Fibroblast of lung (primary cell): ENCODE measurements at places on chromosomes 5 and 9.

DNA sequence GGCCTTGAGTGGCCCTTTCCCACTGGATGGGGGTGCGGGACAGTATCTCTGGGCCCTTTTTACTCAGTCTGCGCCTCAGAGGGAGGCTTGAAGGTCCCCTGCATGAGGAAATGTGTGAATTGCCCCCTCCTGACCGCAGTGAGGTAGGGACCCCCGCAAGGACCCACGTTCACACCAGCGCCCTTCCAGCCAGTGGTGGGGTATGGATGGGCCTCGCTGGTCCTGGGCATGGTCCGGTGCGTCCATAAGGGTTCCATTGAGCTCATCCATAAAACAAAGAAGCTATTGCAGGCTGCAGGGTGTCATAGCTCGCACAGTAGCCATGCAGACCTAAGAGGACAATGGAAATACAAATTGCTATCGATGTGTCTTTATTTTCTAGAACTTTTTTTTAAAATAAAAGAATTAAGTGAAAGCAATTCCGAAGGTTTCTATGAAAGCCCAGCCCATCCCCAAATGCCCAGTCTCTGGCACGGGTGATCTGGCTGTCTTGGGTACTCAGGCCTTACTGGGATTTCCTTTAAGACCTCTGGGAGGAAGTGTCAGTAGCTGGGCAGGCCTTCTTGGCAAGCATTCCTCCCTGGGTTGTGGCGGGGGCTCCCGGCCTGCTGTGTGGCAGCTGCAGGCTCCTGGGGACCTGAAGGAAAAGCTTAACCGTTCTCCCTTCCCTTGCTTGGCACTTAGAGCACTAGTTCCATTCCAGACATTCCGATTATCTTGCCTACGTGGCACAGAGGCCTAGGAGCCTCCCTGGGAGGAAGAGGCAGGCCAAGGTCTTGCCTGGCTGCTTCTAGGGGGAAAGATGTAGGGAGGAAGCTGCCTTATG is 1.5 kb upstream of the SEMA5A start:
- peak; percentile 75 for DNase-seq

DNA sequence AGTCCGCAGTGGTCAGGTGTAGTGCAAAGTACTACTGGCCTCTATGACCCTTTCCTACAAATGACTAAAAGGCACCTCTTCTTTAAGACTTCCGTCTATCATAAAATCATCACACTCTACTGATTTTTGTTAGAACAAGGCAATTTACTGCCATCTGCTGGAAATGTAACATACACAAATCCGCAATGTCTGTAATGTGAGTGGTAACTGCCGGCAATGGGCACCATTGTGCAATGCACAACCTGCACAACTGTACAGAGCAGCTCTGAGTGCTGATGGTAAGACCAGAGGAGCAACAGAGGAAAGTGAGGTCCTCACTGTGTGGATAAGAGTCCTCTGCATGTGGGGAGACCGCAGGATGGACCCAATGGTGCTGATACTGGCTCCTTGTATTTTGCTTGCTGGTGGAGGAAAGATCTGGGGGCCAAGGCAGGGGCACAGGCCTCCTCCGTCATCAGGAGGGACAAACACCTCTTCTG is 103.7 kb downstream of the ATPSCKMT start:
- peak; percentile 29 for DNase-seq

GRCh38 chr5:14143841-14144585 is 871 bp downstream of the TRIO start:
- no peak for DNase-seq

GRCh38 chr5:56054666-56055065 is 59.9 kb upstream of the IL6ST start:
- peak; percentile 81 for DNase-seq

- no peak for DNase-seq
These were observed 170.0 kb downstream of the EBF1 start for GRCh38 chr5:158929552-158930218.

DNA sequence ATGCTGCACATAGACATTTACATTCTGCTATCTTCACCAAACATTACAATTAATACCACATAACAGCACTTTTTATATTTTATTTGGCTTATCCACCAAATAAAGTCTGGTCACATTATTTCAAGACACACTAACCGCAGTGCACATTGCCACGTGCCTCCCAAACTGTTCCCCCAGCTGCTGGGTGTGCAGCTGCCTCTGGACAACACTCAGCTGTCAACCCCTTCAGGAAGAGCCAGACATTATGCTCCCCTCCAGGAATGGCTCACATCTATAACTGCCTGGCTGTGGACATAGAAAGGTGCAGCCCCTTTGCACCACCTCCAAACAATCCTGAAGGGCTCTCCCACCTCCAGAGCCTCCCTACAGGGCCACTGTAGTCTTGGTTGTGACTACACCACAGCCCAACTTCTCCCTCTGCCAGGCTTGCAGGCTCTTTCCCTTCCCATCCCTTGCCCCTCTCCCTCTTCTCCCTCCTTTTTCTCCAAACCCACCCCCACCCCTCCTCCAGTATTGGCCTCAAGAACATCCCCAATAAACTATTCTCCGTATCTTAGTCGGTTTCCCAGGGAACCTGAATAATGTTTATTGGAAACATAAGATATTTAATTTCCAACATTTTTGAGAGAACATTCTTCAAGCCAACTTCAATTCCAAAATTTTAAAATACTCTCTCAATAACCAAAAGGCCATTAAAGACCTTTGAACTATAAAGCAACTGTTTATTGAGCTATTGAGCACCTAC is 372.3 kb downstream of the CTNND2 start:
- no peak for DNase-seq

- no peak for DNase-seq
These were observed 8.8 kb downstream of the DMRT2 start for GRCh38 chr9:1058826-1059487.

DNA sequence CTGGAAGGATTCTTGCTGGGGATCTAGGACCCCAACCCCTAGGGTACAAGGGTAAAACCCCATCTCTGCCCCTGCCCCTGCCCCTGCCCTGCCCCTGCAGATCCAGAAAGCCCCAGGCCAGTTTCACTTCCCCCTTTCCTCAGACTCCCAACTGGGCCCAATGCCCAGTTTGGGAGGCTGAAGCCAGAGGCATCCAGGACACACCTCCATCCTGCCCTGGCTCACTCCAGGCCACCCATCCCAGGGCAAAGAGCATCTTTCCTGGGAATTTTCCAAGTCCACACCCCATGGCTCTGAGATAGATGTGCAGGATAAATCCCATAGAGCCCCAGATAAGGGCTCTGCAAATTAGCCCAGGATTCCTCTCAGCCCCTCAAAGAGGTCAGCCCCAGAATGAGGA is 17.4 kb downstream of the CNTFR start:
- no peak for DNase-seq

- no peak for DNase-seq
These were observed 168.3 kb downstream of the COL23A1 start for GRCh38 chr5:178421699-178422399.
